Stimulated activated CD4-positive, alpha-beta T cell treated with anti-CD3 and anti-CD28 coated beads, Interleukin-12 subunit alpha, Interleukin-12 subunit beta, amount 100 ng/mL, for 24 hours (primary cell): ENCODE measurements at places on chromosomes 13 and 19.

GRCh38 chr13:67278235-67278634 is 48.1 kb upstream of the PCDH9 start:
- no peak for DNase-seq

- no peak for DNase-seq
Measured at GRCh38 chr13:51420681-51421490, 31.9 kb downstream of the INTS6 start.

DNA sequence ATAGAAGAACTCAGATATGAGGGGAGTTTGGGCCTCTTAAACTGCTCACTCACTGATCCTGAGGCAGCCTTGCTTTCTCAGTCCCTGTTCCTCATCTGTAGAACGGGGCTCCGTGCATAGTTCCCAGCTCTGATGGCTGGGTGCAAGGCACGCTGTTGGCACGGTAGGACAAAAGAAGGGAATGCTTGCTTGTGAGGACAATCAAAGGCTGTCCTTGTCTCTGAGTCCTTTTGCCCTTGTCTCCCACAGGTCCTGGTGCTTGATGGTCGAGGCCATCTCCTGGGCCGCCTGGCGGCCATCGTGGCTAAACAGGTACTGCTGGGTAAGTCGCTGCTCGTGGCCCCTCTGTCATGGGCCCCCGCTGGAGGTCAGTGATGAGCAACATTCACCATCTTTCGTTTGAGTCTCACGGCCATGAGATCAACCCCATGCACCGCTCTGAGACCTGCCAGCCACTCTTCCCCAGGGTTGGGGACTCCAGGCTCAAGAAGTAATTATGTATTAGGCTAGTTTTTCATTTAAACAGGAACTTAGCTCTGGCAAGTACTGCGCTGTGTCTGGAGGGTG is 2.3 kb downstream of the RPL13A start:
- no peak for DNase-seq

DNA sequence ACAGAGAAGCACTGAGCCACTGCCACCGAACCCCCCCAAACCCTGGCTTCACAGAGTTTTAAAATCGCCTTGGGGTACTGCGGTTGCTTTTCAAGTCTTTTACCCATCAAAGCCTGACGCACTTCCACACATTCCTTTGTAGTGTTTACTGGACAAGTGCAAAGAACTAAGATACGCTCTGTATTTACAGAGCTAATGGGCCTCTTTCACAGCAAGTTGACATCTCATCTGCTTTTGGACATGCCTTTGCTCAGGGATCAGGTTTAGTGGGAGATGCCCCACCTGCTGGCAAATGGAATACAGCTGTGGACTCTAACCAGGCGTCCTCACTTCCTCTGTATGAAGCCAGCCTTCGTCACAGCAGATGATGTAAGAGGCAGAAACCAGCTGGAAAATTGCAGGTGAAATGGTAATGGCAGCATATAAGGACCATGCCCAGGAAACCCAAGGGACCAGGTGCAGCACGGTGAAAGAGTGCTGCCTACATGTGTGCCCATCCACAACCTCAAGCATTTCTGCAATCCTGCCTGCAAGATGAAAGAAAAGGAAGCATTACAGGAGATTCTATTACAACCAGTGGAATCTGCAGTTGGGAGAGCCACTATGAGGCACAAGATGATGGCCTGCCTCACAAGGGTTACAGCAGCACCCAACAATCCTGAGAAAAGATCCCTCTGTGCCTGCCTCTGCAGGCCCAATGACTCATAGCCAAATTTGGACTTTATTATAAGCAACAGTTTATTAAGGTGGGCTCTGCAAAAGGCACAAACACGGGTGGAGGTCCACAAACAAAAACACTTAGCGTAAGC is 34.7 kb downstream of the BRD4 start:
- no peak for DNase-seq
